ENCODE measurements at places on chromosomes 13 and 19. TPM values are rescaled to one million over a fixed set of nuclear protein-coding genes. Genes with fewer than 3 reads are reported as not detected.

GJA3 gene
- total RNA-seq, result 0.37 TPM

SLITRK6 gene
- 0.10 TPM for total RNA-seq

C3 gene
- not detected for total RNA-seq

ZNF460 gene
- 81.4 TPM for total RNA-seq

PRTN3 gene
- total RNA-seq, result not detected

IQCN gene
- total RNA-seq, result 2.4 TPM

ZNF562 gene
- 14.4 TPM for total RNA-seq

TNNI3 gene
- total RNA-seq, result not detected

ZNF723 gene
- total RNA-seq, result not detected

TBXA2R gene
- total RNA-seq, result 5.8 TPM
